ENCODE measurements at places on chromosomes 4 and X. TPM values are rescaled to one million over a fixed set of nuclear protein-coding genes. Genes with fewer than 3 reads are reported as not detected.

TMEM187 gene
- 7.2 TPM for total RNA-seq

COX7B2 gene
- total RNA-seq = not detected

TMEM255A gene
- total RNA-seq = 0.33 TPM

GPR50 gene
- 0.26 TPM for total RNA-seq

SLITRK2 gene
- not detected for total RNA-seq

SPANXC gene
- not detected for total RNA-seq

NLRP2B gene
- not detected for total RNA-seq

AADAT gene
- 8.0 TPM for total RNA-seq

CCSER1 gene
- not detected for total RNA-seq

TMSB15A gene
- total RNA-seq = 0.56 TPM

PABPC5 gene
- not detected for total RNA-seq

SSR4 gene
- 313 TPM for total RNA-seq

PABPC1L2B gene
- total RNA-seq = not detected

PRSS12 gene
- 0.14 TPM for total RNA-seq

Measured in A549 treated with Hydrocortisone at 1 μM for 4 hours (cell line).